ENCODE measurements at places on chromosomes 6 and 20.

DNA sequence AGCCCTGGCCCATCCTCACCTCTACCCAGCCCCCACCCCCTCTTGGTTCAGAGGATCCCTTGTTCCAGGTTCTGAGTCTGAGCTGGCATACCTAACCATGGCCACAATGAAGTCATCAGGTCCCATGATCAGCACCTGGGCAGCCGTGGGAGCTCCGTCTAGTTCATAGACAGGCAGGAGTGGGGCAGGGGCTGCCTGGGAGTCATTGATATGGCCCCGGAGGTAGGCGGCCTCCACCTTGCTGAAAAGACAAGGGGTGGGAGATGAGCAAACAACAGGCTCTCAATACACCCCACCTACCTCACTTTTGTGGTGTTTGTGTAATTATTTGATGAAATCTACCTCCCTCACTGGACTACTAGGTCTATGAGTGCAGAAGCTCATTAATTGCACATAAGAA, 20.4 kb downstream of the GGT7 start:
- no peak for DNase-seq

GRCh38 chr6:140256248-140256647, 881.8 kb upstream of the CITED2 start:
- DNase-seq: no peak

DNA sequence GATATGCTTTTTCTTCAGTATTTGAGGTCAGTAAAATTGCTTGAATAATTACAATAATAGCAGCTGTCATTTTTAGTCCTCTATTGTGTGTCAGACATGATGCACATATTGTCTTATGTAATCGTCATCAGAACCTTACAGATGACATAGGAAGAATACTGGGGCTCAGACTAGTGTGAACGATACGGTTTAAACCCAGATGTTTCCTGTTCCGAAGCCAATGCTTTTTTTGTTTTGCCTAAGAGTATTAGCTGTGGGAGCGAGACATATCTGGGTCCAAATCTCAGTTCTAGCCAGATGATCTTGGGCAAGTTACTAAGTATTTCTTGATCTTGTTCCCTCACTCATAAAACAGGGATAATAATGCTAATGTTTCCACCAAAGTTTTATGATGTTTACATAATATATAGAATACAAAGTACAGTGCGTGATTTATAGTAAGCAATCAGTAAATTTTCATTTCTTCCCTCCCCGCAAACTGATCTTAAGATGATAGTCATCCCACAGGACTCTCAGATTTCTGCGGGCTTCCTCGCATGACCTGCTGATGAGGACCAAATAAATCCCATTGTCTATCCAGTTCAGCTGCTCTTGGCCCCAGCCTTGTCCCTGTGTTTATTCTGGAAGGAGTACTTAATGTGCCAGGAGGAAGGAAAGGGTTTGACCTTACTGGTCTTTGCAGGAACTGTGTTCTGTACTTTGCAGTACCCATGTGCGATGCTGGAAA, 98.2 kb downstream of the CAP2 start:
- no peak for DNase-seq

DNA sequence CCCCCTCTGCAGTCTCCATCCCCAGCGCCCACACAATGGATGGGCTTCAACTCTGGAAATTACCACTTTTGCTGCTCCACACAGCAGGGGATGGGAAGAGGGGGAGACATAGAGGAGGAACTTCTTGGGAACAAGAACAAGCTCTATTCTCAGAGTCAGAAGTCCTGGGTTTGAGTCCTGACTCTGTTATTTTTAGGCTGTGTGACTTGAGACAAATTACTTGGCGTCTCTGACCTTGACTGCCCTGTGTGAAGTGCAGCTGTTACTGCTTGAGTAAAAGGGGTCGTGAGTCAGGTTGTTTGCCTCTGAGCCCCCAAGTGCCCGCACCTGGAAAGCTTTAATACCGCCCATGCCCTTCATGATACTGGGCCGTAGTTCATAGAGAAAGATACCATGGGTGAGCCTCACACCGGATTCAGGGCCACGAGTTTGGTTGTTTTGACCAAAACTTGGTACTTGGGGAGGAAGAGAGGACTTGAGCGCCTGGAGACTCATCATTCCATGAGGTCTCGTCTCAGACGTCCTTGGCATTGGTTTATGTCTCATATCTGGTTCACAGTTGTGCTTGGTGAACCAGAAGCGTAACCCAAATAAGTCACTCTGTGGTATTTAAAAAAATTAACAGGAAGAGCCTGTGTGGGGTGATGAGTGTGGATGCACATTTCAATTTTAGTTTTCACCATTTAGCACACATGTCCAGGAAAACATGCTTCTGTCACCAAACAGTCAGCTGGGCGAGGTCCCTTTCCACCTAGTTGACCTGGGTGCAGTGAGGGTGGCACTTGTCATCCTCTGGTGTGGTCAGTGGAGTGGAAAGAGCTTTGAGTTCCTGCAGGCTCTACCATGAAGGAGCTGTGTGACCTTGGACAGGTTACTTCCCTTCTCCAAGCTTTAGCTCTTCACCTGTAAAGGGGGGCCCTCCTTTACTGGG, 75.6 kb downstream of the CDC5L start:
- no peak for DNase-seq

GRCh38 chr6:107707346-107708275, 116.5 kb downstream of the SCML4 start:
- DNase-seq: no peak

DNA sequence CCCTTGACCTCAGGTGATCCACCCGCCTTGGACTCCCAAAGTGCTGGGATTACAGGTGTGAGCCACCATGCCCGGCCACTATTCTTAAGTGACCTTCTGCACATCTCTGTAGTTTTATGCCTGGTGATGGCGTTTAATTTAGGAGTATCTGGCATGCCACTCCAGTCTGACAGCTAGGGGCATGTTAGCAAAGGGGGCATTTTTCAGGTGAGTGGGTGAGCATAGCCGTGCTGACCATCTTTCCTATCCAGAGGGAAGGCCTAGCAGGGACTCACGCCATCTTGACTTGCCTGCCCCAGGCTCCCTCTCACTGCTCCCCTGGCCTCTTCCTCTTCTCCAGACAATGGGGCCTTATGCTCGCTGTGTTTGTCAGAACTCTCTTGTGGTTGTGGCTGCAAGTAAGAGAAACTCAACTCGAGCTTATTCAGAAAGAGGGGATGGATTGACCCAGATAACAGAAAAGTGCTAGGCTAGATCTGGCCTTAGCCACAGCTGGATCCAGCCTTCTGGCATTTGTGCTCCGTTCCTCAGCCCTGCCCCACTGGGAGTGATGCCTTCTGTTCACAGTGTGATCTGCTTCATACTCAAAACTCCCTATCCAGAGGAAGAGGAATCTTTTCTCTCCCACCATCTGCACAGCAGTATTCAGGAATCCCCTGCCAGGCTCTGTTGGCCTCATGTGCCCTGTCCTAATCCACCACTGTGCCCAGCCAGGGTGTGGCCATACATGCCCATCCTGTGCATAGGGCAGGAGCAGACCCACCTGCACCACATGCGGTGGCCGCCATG, 174.5 kb upstream of the AKAP12 start:
- DNase-seq: no peak

GRCh38 chr6:147888374-147888773, 379.9 kb downstream of the SAMD5 start:
- DNase-seq: no peak

All from activated CD8-positive, alpha-beta memory T cell treated with anti-CD3 and anti-CD28 coated beads for 1 hour (primary cell).